ENCODE measurements at places on chromosomes 13 and 19. TPM values are rescaled to one million over a fixed set of nuclear protein-coding genes. Genes with fewer than 3 reads are reported as not detected.

Gene CLEC4G
- not detected for total RNA-seq

GRCh38 chr19:7897292-7897691 is 6.4 kb upstream of the MAP2K7 start:
- no peaks in the 10 kb centered on the region for H3K27me3 ChIP-seq
- DNase-seq: no peak
- no peaks in the 10 kb centered on the region for H3K36me3 ChIP-seq
- H3K27ac ChIP-seq: no peak overlapping the region
- no peak overlapping the region for H3K4me3 ChIP-seq

Gene PTGIR
- total RNA-seq: 214 TPM

- no peak for DNase-seq
- H3K4me1 ChIP-seq: peaks cover 5% of the 10 kb centered on the region
- H3K27me3 ChIP-seq: peaks cover 39% of the 10 kb centered on the region
- no peak overlapping the region for H3K4me3 ChIP-seq
- no peak overlapping the region for H3K27ac ChIP-seq
Observed at GRCh38 chr19:15194938-15195337, 5.9 kb downstream of the NOTCH3 start.

DNA sequence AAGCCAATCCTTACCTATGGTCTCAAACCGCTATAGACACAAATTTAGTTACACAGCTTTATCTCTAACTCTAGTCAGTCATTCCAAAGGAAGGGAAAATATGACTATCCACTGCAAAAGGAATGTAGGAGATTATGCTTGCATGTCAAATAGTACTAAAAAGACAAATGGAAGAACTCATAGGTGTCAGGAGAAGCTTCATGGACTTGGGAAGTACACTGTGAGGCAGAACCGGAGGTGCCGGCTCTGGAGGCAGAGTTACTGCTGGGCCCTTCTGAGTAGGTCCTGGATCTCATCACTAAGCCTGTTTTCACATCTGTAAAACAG is 97.5 kb downstream of the FOXO1 start:
- no peak overlapping the region for H3K27ac ChIP-seq
- no peaks in the 10 kb centered on the region for H3K27me3 ChIP-seq
- DNase-seq: no peak
- no peak overlapping the region for H3K4me3 ChIP-seq
- H3K4me1 ChIP-seq: peaks cover 56% of the 10 kb centered on the region

- peak; percentile 84 for DNase-seq
- H3K36me3 ChIP-seq: peaks cover 54% of the 10 kb centered on the region
- no peak overlapping the region for H3K4me3 ChIP-seq
- no peak overlapping the region for H3K27ac ChIP-seq
- H3K4me1 ChIP-seq: peaks cover 6% of the 10 kb centered on the region
Observed at GRCh38 chr19:49987159-49987698, 26.3 kb upstream of the SIGLEC11 start.

GRCh38 chr19:16026131-16026530 is 50.2 kb upstream of the TPM4 start:
- peaks cover 2% of the 10 kb centered on the region for H3K4me1 ChIP-seq
- no peak overlapping the region for H3K27ac ChIP-seq
- no peaks in the 10 kb centered on the region for H3K36me3 ChIP-seq
- DNase-seq: no peak
- H3K4me3 ChIP-seq: no peak overlapping the region
- no peaks in the 10 kb centered on the region for H3K27me3 ChIP-seq

Gene SCN1B
- total RNA-seq: 2.7 TPM

- H3K4me1 ChIP-seq: no peaks in the 10 kb centered on the region
- no peak overlapping the region for H3K4me3 ChIP-seq
- no peak for DNase-seq
Observed at GRCh38 chr13:78254113-78254512, 335.5 kb upstream of the EDNRB start.

Gene SLC6A16
- 2.2 TPM for total RNA-seq

GRCh38 chr13:73417012-73417615 is 358.3 kb downstream of the KLF5 start:
- H3K4me1 ChIP-seq: no peaks in the 10 kb centered on the region
- no peaks in the 10 kb centered on the region for H3K36me3 ChIP-seq
- H3K4me3 ChIP-seq: no peak overlapping the region
- peaks cover 6% of the 10 kb centered on the region for H3K27me3 ChIP-seq
- DNase-seq: no peak

DNA sequence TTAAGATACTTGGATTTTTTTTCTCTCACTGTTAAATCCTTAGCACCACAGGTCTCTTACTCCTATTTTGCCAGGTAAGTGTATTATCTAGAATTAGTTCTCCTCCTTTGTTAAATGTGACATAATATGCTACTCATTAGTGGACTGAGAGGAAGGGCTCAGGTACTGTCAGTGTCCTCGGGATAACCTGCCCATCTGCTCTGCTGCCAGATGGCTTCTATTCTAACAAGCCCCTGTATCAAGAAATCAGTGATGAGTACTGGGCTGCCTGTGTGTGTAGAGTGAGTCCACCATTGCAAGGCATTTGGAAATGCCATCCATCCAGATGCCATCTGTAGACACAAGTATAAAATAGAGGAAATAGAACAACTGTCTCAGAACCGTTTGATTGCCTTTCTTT is 209.6 kb downstream of the ATP8A2 start:
- H3K4me3 ChIP-seq: no peak overlapping the region
- H3K27ac ChIP-seq: no peak overlapping the region
- no peak for DNase-seq
- H3K27me3 ChIP-seq: peaks cover 31% of the 10 kb centered on the region
- H3K36me3 ChIP-seq: no peaks in the 10 kb centered on the region

DNA sequence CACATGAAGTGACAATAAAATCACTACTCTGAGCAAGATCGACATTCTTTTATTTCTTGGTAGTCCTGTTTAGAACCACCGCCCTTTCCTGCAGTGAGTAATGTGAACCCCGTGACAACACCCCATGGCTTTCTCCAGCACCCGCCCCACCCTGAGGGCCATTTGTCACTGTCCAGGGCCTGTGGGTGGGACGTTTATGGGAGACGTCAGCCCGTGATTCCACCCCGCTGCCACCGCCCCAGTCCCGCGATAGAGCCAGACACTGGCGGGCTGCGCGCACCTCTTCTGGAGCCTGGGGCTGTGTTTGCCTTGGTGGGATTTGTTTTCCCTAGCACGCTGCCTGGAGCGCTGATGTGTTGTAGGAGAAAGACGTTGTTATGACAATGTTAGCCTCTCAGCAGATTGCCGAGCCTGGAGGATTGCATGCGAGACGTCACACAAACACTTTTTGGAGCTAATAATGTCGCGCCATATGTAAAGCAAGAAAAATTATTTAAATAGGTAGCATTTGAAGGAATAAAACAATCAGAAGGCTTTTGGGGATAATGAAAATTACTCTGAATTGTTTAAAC is 263.7 kb downstream of the TEX29 start:
- H3K27ac ChIP-seq: no peak overlapping the region
- H3K4me3 ChIP-seq: no peak overlapping the region
- H3K4me1 ChIP-seq: no peaks in the 10 kb centered on the region
- H3K36me3 ChIP-seq: no peaks in the 10 kb centered on the region
- no peaks in the 10 kb centered on the region for H3K27me3 ChIP-seq
- DNase-seq: no peak

- no peaks in the 10 kb centered on the region for H3K36me3 ChIP-seq
- DNase-seq: no peak
- H3K4me3 ChIP-seq: no peak overlapping the region
Observed at GRCh38 chr13:108272333-108272732, 2.8 kb downstream of the TNFSF13B start.

GRCh38 chr19:4380254-4380727 is 20.1 kb downstream of the SH3GL1 start:
- peak; percentile 40 for DNase-seq
- H3K27me3 ChIP-seq: no peaks in the 10 kb centered on the region
- H3K4me1 ChIP-seq: peaks cover 44% of the 10 kb centered on the region
- peak overlapping the region; percentile 79 for H3K27ac ChIP-seq
- H3K4me3 ChIP-seq: peak overlapping the region; percentile 74

DNA sequence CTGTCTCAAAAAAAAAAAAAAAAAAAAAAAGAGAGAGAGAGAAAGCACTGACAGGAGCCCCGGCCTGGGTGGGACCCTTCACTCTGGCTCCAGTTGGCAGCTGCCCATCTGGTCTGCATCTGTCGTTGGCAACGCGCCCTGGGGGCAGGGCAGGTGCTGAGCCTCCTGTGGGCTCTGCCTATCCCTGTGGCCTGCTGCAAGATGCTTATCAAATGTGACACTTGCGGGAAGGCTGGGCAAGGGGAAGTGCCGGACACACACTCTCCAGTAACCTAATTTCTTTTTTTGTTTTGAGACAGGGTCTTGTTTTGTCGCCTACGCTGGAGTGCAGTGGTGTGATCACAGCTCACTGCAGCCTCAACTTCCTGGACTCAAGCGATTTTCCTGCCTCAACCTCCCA is 10.7 kb upstream of the KPTN start:
- H3K4me1 ChIP-seq: no peaks in the 10 kb centered on the region
- H3K27me3 ChIP-seq: no peaks in the 10 kb centered on the region
- H3K27ac ChIP-seq: no peak overlapping the region
- no peak overlapping the region for H3K4me3 ChIP-seq
- peaks cover 16% of the 10 kb centered on the region for H3K36me3 ChIP-seq

- peaks cover 35% of the 10 kb centered on the region for H3K36me3 ChIP-seq
- no peak overlapping the region for H3K27ac ChIP-seq
- no peak for DNase-seq
Observed at GRCh38 chr19:46838160-46838559, 12.5 kb downstream of the AP2S1 start.

GRCh38 chr13:45464141-45464686 is 525 bp upstream of the COG3 start:
- no peak for DNase-seq
- H3K4me3 ChIP-seq: peak overlapping the region; percentile 91
- peak overlapping the region; percentile 83 for H3K27ac ChIP-seq
- H3K36me3 ChIP-seq: peaks cover 21% of the 10 kb centered on the region

Gene KCTD15
- total RNA-seq: 12.9 TPM

Gene NLRP4
- total RNA-seq: not detected

All from activated T-helper 2 cell treated with anti-CD3 and anti-CD28 coated beads, Interferon-gamma antibody, Interleukin-2, Interleukin-4, amounts not matched to agents 10 μg/mL and 5 μg/mL and 100 μg/mL, durations not matched to agents 14 hours and 24 hours and 36 hours (primary cell).